H9 (cell line): ENCODE measurements at places on chromosomes 2 and 18. TPM values are rescaled to one million over a fixed set of nuclear protein-coding genes. Genes with fewer than 3 reads are reported as not detected.
A peak's percentile ranks its signal among the peaks of the same experiment; 100 is the strongest.

OSBPL1A gene
- total RNA-seq = 32.0 and 33.9 TPM in 2 replicates

ERFE gene
- total RNA-seq = 2.0 and 2.1 TPM in 2 replicates

INHBB gene
- 0.13 TPM in 2 replicates for total RNA-seq

CIB4 gene
- total RNA-seq = not detected in 2 replicates

TLX2 gene
- 0.20 and 0.26 TPM in 2 replicates for total RNA-seq

DNA sequence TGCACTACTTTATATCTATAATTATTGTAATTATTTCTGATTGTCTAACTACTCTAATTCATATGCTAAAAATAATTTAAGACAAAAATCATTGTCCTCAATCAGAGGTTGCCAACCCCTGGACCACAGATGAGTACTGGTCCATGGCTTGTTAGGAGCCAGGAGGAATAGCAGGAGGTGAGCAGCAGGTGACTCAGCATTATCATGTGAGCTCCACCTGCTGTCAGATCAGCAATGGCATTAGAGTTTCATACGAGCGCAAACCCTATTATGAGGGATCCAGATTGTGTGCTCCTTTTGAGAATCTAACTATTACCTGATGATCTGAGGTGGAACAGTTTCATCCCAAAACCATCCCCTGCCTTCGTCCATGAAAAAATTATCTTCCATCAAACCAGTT, 1434.4 kb downstream of the LRP1B start:
- no peaks in the 10 kb centered on the region for H3K27me3 ChIP-seq
- H3K4me1 ChIP-seq = no peaks in the 10 kb centered on the region
- DNase-seq = peak; percentile 38
- H3K36me3 ChIP-seq = no peaks in the 10 kb centered on the region

DNA sequence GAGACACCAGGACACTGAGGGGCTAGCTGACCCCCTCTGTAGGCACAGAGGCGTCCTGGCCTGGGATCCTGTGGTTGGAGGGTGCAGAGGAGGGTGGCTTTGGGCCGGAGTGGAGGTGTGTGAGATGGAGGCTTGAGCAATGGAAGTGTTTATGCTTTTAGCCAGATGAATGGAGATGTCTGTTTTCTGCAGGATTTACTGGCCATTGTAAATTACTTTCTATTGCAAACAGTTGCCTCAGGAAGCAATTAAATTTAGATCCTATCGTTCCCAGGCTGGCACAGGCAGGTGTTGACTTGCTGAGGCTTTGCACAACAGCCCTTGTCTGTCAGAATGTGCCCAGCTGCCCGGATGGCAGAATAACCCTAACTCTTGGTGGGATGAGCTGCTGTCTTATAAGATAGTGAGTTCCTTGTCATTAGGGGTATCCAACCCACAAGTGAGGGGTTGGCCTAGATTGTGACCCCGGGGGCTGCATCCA, 1.8 kb upstream of the ARID5A start:
- H3K36me3 ChIP-seq = no peaks in the 10 kb centered on the region
- no peak overlapping the region for H3K4me3 ChIP-seq
- peaks cover 3% of the 10 kb centered on the region; the same call in 1 of the 2 replicates for H3K4me1 ChIP-seq
- DNase-seq = no peak
- H3K27ac ChIP-seq = no peak overlapping the region

GRCh38 chr2:207044379-207045362, 105.4 kb downstream of the CPO start:
- DNase-seq = no peak
- peaks cover 12% of the 10 kb centered on the region; the same call in 1 of the 2 replicates for H3K4me1 ChIP-seq
- no peaks in the 10 kb centered on the region for H3K36me3 ChIP-seq
- no peak overlapping the region for H3K27ac ChIP-seq
- H3K27me3 ChIP-seq = no peaks in the 10 kb centered on the region

- H3K4me1 ChIP-seq = no peaks in the 10 kb centered on the region
- no peaks in the 10 kb centered on the region for H3K36me3 ChIP-seq
- no peak for DNase-seq
- H3K27ac ChIP-seq = no peak overlapping the region
These were observed 82.8 kb upstream of the TMEM18 start for GRCh38 chr2:760001-760400.

DNA sequence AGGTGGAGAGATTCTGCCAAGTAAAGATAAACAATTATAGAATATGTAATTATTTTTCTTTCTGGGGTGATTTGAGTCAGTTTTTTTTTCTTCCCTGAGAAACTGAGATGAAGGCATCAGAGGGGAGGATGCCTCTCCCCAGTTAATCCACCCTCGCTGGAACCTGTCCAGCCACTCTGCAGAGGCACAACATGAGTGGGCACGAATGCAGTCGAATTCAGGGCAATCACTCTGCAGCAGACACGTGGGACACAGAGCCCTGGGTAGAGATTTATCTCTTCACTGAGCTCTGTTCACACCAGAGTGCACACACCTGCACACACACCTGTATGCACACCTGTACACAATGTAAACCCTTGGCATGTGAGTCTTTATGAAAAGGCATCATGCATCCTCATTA, 154.2 kb downstream of the DCDC2C start:
- H3K27me3 ChIP-seq = no peaks in the 10 kb centered on the region
- H3K4me1 ChIP-seq = no peaks in the 10 kb centered on the region; the same call in 1 of the 2 replicates
- H3K4me3 ChIP-seq = no peak overlapping the region
- H3K27ac ChIP-seq = no peak overlapping the region
- no peak for DNase-seq

GRCh38 chr2:38115216-38116032, 39.5 kb upstream of the CYP1B1 start:
- H3K4me1 ChIP-seq = no peaks in the 10 kb centered on the region
- H3K36me3 ChIP-seq = peaks cover 21% of the 10 kb centered on the region
- H3K27ac ChIP-seq = no peak overlapping the region
- no peaks in the 10 kb centered on the region for H3K27me3 ChIP-seq
- DNase-seq = peak; percentile 86

DNA sequence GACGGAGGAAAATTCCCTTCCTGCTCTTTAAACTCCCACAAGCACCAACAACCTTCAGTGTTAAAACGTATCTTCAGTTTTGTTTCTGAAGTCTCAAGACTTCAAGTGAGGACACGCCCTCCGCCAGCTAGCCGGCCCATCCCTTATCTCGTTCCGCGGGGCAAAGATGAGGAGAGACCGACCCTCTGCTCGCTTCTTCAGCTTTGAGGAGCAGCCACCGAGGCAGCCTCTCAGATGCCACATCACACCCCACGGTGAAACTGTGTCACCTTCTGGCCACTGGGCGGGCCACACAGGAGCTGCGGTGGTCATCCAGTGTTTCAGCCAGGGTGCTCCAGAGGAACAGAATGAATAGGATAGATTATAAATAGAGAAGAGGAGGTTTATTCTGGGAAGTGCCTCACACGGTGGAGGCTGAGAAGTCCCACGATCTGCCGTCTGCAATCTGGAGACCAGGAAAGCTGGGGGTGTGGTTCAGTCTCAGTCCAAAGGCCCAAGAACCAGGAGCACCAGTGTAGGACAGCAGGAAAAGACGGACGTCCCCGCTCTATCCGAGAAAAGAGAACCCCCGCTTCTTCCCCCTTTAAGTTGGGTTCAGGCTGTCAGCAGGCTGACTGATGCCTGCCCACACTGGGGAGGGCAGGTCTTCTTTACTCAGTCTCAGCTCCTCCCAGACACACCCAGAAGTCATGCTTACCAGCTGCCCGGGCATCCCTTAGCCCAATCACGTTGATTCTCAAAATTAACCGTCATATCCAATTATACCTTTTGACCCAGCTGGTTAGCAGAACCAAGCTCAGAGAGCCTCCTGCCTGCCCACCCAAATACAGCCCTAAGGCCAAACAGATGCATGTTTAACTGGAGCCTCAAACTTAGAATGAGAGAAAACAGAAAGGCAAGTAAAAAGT, 399.7 kb upstream of the ID2 start:
- no peaks in the 10 kb centered on the region for H3K4me1 ChIP-seq
- DNase-seq = no peak
- H3K27ac ChIP-seq = no peak overlapping the region
- no peak overlapping the region for H3K4me3 ChIP-seq
- no peaks in the 10 kb centered on the region for H3K36me3 ChIP-seq

DNA sequence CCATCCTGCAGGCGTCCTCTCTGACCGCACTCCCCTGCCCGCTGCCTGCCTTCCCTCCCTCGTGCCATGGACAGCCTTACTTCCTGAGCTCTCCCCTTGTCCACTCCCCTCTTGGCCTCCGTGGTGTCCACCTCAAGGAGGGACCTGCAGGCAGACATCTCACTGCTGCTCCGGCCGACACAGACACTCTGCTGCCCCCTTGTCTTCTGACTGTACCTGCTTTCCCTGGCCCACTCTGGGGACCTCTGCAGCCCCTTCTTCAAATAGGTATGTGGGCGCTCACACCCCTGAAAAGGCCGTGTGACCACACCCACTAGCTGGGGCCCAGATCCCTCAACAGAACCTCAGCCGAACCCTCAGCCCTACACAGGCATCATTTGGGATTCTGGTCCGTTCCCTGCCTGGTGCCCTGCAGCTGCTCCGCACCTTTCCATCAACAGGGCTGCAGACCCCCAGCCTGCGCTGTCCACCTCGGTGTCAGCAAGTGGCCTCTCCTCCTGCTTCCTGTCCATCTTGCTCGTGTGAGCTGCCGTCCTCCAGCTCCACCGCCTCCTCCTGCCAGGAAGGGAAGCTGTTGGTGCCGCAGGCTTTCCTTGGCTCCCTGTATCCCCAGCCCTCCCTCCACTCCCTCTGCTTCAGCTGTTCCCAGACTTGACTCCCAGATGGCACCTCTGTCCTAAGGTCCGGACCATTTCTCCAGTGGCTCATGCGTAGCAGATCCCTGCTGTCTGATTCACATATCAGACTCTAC, 94.1 kb downstream of the KLHL29 start:
- DNase-seq = no peak
- no peak overlapping the region for H3K27ac ChIP-seq
- peaks cover 10% of the 10 kb centered on the region; the same call in 1 of the 2 replicates for H3K4me1 ChIP-seq
- no peaks in the 10 kb centered on the region for H3K27me3 ChIP-seq
- H3K36me3 ChIP-seq = no peaks in the 10 kb centered on the region

GRCh38 chr2:61928826-61929461, 23.5 kb downstream of the COMMD1 start:
- DNase-seq = no peak
- H3K27ac ChIP-seq = no peak overlapping the region
- H3K27me3 ChIP-seq = no peaks in the 10 kb centered on the region

GRCh38 chr2:101160454-101160853, 9.3 kb upstream of the TBC1D8 start:
- H3K36me3 ChIP-seq = peaks cover 14% of the 10 kb centered on the region
- no peaks in the 10 kb centered on the region for H3K27me3 ChIP-seq
- H3K4me1 ChIP-seq = no peaks in the 10 kb centered on the region; the same call in 1 of the 2 replicates
- no peak for DNase-seq
- no peak overlapping the region for H3K4me3 ChIP-seq
- no peak overlapping the region for H3K27ac ChIP-seq

DNA sequence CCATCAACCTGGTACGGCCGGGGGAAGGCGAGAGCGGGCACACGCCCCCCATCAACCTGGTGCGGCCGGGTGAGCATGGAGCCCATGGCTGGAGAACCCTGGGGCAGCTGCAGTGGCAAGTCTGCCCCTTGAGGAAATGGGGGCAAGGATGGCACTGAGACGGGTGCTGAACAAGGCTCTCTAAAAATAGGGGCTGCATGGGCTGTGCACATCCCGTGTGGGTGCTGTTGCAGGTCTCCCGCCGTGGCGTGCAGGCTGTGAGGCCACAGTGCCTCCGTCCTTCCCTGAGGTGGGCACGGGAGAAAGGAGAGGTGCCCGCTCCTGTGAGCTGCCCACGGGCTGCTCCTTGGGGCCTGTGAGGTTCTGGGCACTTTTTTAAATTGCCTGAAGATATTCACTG, 99.2 kb downstream of the NFATC1 start:
- no peak for DNase-seq
- no peak overlapping the region for H3K27ac ChIP-seq
- peaks cover 9% of the 10 kb centered on the region; the same call in 1 of the 2 replicates for H3K36me3 ChIP-seq
- no peaks in the 10 kb centered on the region for H3K27me3 ChIP-seq

DNA sequence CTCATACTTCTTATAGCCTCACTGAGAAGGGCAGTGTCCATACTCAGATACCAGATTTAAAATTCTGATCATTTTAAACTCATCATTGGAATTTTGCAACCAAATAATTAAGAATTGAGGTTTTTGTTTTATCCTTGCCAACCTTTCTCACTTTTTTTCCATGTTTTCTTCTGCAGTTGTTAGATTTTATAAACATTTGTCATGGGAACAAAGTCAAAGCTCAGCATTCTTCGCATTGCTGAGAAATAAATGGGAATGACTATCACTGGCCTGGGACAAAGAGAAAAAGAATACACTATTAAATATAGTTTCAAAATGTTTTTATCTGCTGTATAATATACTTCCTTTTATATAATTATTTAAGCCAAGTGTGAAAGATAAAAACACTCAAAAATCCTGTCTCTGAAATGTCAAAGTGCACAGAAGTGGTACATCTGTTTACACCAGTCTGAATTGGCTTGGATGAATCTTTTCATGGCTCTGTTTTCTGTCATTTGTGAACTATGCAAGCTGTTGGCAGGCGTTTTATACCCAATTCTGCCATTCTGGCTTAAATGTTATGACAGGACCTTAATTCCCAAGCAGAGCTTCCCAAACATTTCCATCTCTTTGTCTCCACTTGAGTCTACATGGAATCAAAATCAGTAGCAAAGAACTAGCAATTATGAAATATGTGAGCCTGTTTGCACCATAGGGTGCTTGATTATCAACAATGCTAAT, 249.3 kb upstream of the SYT4 start:
- DNase-seq = no peak
- no peaks in the 10 kb centered on the region for H3K4me1 ChIP-seq
- H3K27me3 ChIP-seq = no peaks in the 10 kb centered on the region
- H3K4me3 ChIP-seq = no peak overlapping the region

- no peaks in the 10 kb centered on the region for H3K27me3 ChIP-seq
- H3K36me3 ChIP-seq = peaks cover 2% of the 10 kb centered on the region; the same call in 1 of the 3 replicates
- peak; percentile 13 for DNase-seq
- H3K4me3 ChIP-seq = no peak overlapping the region
These were observed 18.4 kb upstream of the TEX51 start for GRCh38 chr2:126880324-126880723.

- DNase-seq = no peak
- no peaks in the 10 kb centered on the region for H3K27me3 ChIP-seq
- H3K27ac ChIP-seq = no peak overlapping the region
- H3K4me1 ChIP-seq = no peaks in the 10 kb centered on the region
- no peak overlapping the region for H3K4me3 ChIP-seq
- no peaks in the 10 kb centered on the region for H3K36me3 ChIP-seq
These were observed 65.9 kb upstream of the ACAA2 start for GRCh38 chr18:49879271-49879580.

DNA sequence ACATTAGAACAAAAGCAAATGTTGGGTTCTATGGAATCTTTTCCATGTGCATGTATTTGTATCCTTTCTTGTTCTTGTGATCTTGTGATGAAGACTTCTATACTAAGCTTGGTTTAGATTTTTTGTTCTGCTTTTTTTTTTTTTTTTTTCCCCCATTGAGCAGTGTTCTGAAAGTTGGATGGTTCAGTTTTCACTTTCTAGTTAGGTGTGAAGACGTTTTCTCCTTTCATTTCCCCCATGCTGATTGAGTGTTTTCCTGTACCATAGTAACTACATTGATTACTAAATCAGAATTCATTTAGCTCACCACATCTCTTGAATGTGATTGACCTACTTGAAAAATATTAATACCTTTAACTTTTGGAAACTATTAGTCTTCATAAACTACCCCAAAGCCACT, 34.1 kb downstream of the NOP58 start:
- H3K4me1 ChIP-seq = no peaks in the 10 kb centered on the region
- no peak for DNase-seq
- no peaks in the 10 kb centered on the region for H3K27me3 ChIP-seq
- H3K27ac ChIP-seq = no peak overlapping the region

- no peak for DNase-seq
- no peaks in the 10 kb centered on the region; the same call in 1 of the 2 replicates for H3K27me3 ChIP-seq
- no peaks in the 10 kb centered on the region for H3K4me1 ChIP-seq
- no peak overlapping the region for H3K27ac ChIP-seq
- H3K36me3 ChIP-seq = no peaks in the 10 kb centered on the region
These were observed 6.1 kb upstream of the DCC start for GRCh38 chr18:52333860-52334259.
